Thoracic aorta endothelial cell (primary cell): ENCODE measurements at places on chromosomes 1 and 21. TPM values are rescaled to one million over a fixed set of nuclear protein-coding genes. Genes with fewer than 3 reads are reported as not detected.

CACNA1E gene
- not detected in 2 replicates for total RNA-seq

KRTAP12-2 gene
- not detected in 2 replicates for total RNA-seq

STIL gene
- total RNA-seq, result 33.8 and 47.2 TPM in 2 replicates

MRPL55 gene
- total RNA-seq, result 28.1 and 32.4 TPM in 2 replicates

COL6A2 gene
- 0.50 and 0.80 TPM in 2 replicates for total RNA-seq

EFHD2 gene
- 78.7 and 102 TPM in 2 replicates for total RNA-seq

ETNK2 gene
- total RNA-seq, result 8.0 and 11.2 TPM in 2 replicates

PIGR gene
- total RNA-seq, result not detected in 2 replicates

OLIG1 gene
- total RNA-seq, result not detected in 2 replicates

TRIM17 gene
- not detected in 2 replicates for total RNA-seq

ATP1A2 gene
- total RNA-seq, result not detected in 2 replicates

SEC16B gene
- total RNA-seq, result 0.29 and 0.40 TPM in 2 replicates

CRP gene
- 0.29 TPM in 1 of 2 replicates, not detected in the other for total RNA-seq

DNASE2B gene
- total RNA-seq, result not detected in 2 replicates

AMIGO1 gene
- total RNA-seq, result 0.79 and 0.80 TPM in 2 replicates

TEDDM1 gene
- total RNA-seq, result not detected in 2 replicates

GJB4 gene
- total RNA-seq, result not detected in 2 replicates

CA14 gene
- total RNA-seq, result not detected in 2 replicates

DIRAS3 gene
- 0.22 and 0.66 TPM in 2 replicates for total RNA-seq

NPR1 gene
- 3.7 and 7.8 TPM in 2 replicates for total RNA-seq

RGS16 gene
- 0.13 TPM in 1 of 2 replicates, not detected in the other for total RNA-seq

PEX11B gene
- total RNA-seq, result 21.5 and 22.8 TPM in 2 replicates

CFAP107 gene
- not detected in 2 replicates for total RNA-seq

TMEM82 gene
- total RNA-seq, result not detected in 2 replicates

SLC26A9 gene
- 0.22 TPM in 1 of 2 replicates, not detected in the other for total RNA-seq

HMCN1 gene
- total RNA-seq, result 9.6 and 15.4 TPM in 2 replicates

TMIGD3 gene
- total RNA-seq, result 0.27 TPM in 1 of 2 replicates, not detected in the other

LAMC2 gene
- 0.53 and 9.0 TPM in 2 replicates for total RNA-seq

WDR3 gene
- total RNA-seq, result 27.3 and 27.5 TPM in 2 replicates

CR1 gene
- not detected in 2 replicates for total RNA-seq

TBX19 gene
- 0.80 and 1.0 TPM in 2 replicates for total RNA-seq

RNU1-4 gene
- under 0.01 TPM in 2 replicates for total RNA-seq

RGS5 gene
- 21.0 and 26.2 TPM in 2 replicates for total RNA-seq

MSH4 gene
- total RNA-seq, result 0.14 and 0.27 TPM in 2 replicates

SPATA1 gene
- total RNA-seq, result 0.36 and 1.1 TPM in 2 replicates

PDIK1L gene
- 8.9 and 9.4 TPM in 2 replicates for total RNA-seq

LHX8 gene
- total RNA-seq, result not detected in 2 replicates

WNT3A gene
- total RNA-seq, result not detected in 2 replicates

LPGAT1 gene
- 39.0 and 48.7 TPM in 2 replicates for total RNA-seq

RHCE gene
- 0.07 TPM in 1 of 2 replicates, not detected in the other for total RNA-seq

TAS1R1 gene
- 0.07 TPM in 1 of 2 replicates, not detected in the other for total RNA-seq

MIGA1 gene
- 24.1 and 24.4 TPM in 2 replicates for total RNA-seq

HES3 gene
- not detected in 2 replicates for total RNA-seq

EDN2 gene
- total RNA-seq, result not detected in 2 replicates

FMO5 gene
- total RNA-seq, result 0.93 and 1.1 TPM in 2 replicates

TMEM52 gene
- total RNA-seq, result 0.66 and 1.7 TPM in 2 replicates

PHLDA3 gene
- total RNA-seq, result 26.6 and 29.9 TPM in 2 replicates

SDC3 gene
- 16.6 and 19.9 TPM in 2 replicates for total RNA-seq

ST6GALNAC5 gene
- not detected in 2 replicates for total RNA-seq

PTGFRN gene
- total RNA-seq, result 12.8 and 18.5 TPM in 2 replicates

NBPF6 gene
- total RNA-seq, result not detected in 2 replicates

LIN28A gene
- total RNA-seq, result not detected in 2 replicates

PADI1 gene
- not detected in 2 replicates for total RNA-seq

BCAR3 gene
- total RNA-seq, result 52.9 and 54.1 TPM in 2 replicates

LAMB3 gene
- 3.3 and 3.7 TPM in 2 replicates for total RNA-seq

CTTNBP2NL gene
- total RNA-seq, result 64.1 and 68.7 TPM in 2 replicates

CNKSR1 gene
- 0.13 TPM in 1 of 2 replicates, not detected in the other for total RNA-seq
